ENCODE measurements at places on chromosomes 1 and 21. TPM values are rescaled to one million over a fixed set of nuclear protein-coding genes. Genes with fewer than 3 reads are reported as not detected.

The RIPK4 gene
- not detected for total RNA-seq

The GPR161 gene
- total RNA-seq, result not detected

The PTPRU gene
- 3.3 TPM for total RNA-seq

The OMA1 gene
- 38.5 TPM for total RNA-seq

The S100A14 gene
- not detected for total RNA-seq

The KRTAP19-4 gene
- not detected for total RNA-seq

The RHD gene
- not detected for total RNA-seq

The ANKRD35 gene
- total RNA-seq, result not detected

The PGLYRP3 gene
- not detected for total RNA-seq

The KRTAP10-3 gene
- total RNA-seq, result not detected

The SYDE2 gene
- not detected for total RNA-seq

The DCST2 gene
- 2.0 TPM for total RNA-seq

The SRGAP2C gene
- 30.7 TPM for total RNA-seq

The DCDC2B gene
- total RNA-seq, result 0.29 TPM

The SELE gene
- total RNA-seq, result not detected

The FAM163A gene
- not detected for total RNA-seq

The FCRL2 gene
- total RNA-seq, result 6.6 TPM

The SPATA1 gene
- 1.4 TPM for total RNA-seq

The NBPF4 gene
- not detected for total RNA-seq

The FAM167B gene
- total RNA-seq, result 3.1 TPM

The LCA5L gene
- 1.8 TPM for total RNA-seq

The OLIG2 gene
- not detected for total RNA-seq

The AMY1C gene
- not detected for total RNA-seq

The PTBP2 gene
- total RNA-seq, result 54.2 TPM

The ATP13A2 gene
- 28.8 TPM for total RNA-seq

The GRIK3 gene
- 55.0 TPM for total RNA-seq

The ST6GALNAC5 gene
- not detected for total RNA-seq

The EVA1C gene
- total RNA-seq, result not detected

The MPL gene
- not detected for total RNA-seq

The CCDC27 gene
- not detected for total RNA-seq

The KIF17 gene
- total RNA-seq, result 0.74 TPM

The EPHA10 gene
- not detected for total RNA-seq

The FMO2 gene
- total RNA-seq, result not detected
